NCI-H510A (cell line): ENCODE measurements at places on chromosomes 3 and 15.

GRCh38 chr3:124587053-124587408 lies 143.2 kb upstream of the UMPS start:
- no peak for DNase-seq

- DNase-seq, result no peak
These were observed 310.2 kb downstream of the SATB1 start for GRCh38 chr3:18114894-18115293.

DNA sequence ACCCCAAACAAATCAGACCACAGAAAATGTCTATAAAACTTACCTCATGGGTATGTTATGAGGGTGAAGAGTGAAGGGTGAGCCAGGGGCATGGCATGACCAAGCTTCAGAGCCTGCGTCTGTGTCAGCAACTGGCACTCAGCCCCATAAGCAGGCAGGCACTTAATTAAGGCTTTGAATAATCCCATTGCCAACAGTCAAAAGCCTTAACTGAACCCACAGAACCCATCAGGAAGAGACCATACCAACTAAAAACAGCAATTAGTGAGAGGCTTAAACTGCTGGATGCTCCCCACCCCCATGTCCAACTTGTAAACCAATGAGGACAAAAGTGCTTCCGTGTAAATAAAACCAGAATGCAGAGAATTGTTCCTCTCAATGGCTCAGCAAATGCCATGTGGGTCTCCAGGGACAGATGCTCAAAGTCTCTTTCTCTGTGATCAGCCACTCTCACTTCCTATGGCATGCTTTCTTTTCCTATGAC lies 126.0 kb downstream of the MYLK start:
- no peak for DNase-seq

GRCh38 chr3:124149771-124150170 lies 157.8 kb upstream of the ROPN1 start:
- no peak for DNase-seq

DNA sequence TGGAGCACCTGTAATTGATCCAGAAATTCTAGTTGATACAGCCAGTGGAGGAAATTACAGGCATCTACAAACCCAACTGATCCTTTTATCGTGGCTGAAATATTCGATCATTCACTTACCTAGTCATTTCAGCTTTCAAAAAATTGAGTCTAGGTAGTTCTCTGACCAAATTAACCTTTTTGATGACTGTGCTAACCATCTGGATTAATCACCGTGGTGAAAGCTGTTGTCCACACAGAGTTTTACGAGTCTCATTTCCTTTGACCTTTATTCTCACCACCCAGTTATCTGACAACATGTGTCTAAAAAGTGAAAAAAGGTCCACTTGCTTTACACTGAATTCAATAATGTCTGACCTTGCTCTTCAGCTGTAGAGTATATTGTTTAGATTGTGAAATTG lies 354.3 kb downstream of the AGBL1 start:
- no peak for DNase-seq

GRCh38 chr3:49606427-49606826 lies 52.1 kb downstream of the BSN start:
- DNase-seq, result no peak

- DNase-seq, result no peak
These were observed 53.4 kb downstream of the ITPR1 start for GRCh38 chr3:4546346-4547178.

DNA sequence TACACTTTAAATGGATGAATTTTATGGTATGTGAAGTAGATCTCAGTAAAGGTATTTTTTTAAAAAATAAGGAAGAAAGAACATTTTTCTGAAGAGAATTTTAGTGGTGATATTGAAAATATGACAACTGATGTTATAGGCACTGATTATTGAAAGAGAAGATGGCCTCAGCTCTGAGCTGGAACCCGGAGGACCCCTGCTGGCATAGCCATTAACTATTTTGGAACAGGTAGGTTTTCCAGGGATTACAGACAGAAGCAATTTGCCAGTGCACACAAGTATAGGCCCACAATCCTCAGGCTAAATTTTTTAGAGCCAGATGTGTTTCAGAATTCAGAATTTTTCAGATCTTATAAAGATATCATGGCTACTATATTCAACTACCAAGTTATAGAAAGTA lies 315.9 kb upstream of the GPR149 start:
- DNase-seq, result no peak

GRCh38 chr3:172553526-172554252 lies 30.5 kb upstream of the TNFSF10 start:
- DNase-seq, result no peak

GRCh38 chr3:112561484-112561733 lies 353 bp downstream of the ATG3 start:
- no peak for DNase-seq

- DNase-seq, result no peak
These were observed 15.4 kb upstream of the ZNF774 start for GRCh38 chr15:90336705-90337141.

GRCh38 chr15:63234451-63234870 lies 42.9 kb upstream of the APH1B start:
- DNase-seq, result no peak

DNA sequence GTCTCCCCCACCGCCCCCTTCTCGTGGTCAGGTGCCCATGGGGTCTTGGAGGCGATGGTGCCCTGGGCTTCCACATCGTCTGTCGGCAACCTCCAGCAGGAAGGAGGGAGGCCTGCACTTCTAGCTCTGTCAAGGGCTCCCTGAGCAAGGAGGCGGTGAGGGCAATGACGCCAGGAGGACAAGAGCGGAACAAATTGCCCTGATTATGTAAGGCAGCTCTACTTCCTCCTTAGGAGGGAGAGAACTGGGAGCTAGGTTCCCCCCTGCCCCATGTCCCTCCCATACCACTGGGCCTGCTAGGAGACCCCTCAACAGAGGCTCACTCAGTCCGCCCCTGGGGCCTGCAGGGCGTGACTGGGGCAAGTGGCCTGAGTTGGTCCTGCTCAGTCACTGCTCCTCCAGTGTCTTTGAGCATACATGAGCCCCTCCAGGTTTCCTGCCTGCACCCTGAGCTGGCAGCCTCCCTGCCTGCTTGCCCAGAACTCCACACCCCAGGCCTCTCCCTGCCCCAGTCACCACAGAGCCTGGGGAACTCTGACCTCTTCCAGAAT lies 56.1 kb downstream of the CACNA2D2 start:
- DNase-seq, result no peak
